ENCODE measurements at places on chromosomes 3 and 15.

GRCh38 chr3:96201463-96201862 is 612.9 kb upstream of the EPHA6 start:
- no peak for DNase-seq

- DNase-seq, result no peak
Measured at GRCh38 chr15:91234759-91235158, 134.7 kb downstream of the SV2B start.

DNA sequence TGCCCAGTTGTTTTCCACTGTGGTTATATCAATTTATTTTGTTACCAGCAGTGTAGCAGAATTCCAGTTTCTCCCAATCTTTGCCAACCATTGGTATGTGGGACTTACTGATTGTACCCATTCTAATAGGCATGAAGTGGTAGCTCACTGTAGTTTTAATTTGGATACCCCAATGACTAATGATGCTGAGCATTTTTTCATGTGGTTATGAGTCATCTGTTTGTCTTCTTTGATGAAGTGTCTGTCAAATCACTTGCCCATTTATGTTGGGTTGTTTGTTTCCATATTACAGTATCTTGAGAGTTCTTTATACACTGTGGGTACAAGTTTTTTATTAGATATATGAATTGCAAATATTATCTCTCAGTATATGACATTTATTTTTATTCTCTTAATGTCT is 644.3 kb downstream of the NR2F2 start:
- DNase-seq, result no peak

- DNase-seq, result no peak
Measured at GRCh38 chr3:22315925-22316324, 564.9 kb upstream of the ZNF385D start.

DNA sequence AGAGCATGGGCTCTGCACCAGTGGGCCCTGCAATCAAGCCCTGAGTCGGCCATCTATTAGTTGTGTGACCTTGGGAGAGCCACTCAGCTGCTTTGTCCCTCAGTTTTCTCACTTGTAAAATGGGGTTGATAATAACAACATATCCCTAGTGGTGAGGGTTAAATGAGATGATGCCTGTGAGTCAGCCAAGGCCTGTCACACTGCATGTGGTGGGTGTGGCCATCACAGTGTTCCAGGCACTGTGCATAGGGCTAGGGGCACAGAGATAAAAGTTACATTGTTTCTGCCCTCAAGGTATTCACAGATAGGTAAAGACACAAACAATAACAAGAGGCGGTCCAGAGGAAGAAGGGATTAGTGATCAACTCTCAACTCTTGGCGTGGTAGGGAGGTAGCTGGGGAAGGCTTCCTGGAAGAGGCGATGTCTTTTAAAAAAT is 19.5 kb downstream of the SMAD6 start:
- DNase-seq, result no peak

GRCh38 chr15:64282701-64283100 is 73.3 kb downstream of the CSNK1G1 start:
- no peak for DNase-seq

DNA sequence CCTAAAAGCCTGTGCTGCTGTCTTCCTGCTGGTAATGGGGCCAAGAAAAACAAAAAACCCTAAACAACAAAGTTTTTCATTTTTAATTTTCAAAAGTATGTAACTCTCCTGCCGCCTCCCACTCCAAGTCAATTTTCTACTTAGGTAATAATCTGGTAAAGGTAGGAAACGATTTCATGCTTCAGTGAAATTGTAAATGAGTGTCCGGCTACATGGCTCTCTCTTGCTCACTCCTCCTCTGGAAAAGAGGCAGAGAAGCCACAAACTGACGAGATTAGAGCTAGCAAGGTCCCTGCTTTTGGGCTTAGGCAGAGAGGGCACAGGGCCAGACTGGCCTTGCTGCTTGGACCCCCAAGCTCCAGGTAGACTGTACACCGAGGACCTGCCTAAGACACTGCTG is 23.5 kb downstream of the KLHL25 start:
- DNase-seq, result no peak

DNA sequence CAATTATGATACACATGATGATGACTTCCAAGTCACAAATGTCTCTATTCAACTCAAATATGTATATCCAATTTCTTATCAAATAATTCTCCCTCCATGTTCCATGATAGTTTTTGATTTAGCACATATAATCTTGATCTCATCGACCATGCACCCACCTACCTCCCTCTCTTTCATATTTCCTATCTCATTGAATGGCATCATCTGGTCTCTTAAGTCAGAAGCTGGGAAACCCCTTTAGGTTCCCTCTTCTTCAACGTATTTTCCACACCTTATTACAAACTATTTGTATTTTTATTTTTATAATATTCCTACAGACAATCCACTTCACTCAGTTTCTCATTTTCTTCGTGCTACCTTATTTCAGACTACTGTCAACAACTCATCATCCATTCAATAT is 56.9 kb upstream of the DPH6 start:
- no peak for DNase-seq

GRCh38 chr15:60854858-60855564 is 374.1 kb downstream of the RORA start:
- DNase-seq, result peak; percentile 38

DNA sequence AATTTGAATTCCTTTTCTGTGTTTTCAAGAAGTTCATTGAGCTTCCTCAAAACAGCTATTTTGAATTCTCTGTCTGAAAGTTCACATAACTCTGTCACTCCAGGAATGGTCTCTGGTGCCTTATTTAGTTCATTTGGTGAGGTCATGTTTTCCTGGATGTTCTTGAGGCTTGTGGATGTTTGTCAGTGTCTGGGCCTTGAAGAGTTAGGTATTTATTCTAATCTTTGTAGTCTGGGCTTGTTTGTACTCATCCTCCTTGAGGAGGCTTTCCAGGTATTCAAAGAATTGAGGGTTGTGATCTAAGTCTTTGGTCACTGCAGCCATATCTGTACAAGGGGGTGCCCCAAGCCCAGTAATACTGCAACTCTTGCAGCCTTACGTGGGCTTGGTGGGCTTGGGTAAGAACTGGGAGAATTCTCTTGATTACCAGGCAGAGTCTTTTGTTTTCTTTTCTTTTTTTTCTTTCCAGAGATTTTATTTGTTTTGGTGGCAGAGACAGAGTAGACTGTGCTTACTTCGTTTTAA is 19.3 kb upstream of the CCNDBP1 start:
- DNase-seq, result no peak

GRCh38 chr3:63613561-63613960 is 38.9 kb upstream of the SNTN start:
- DNase-seq, result peak; percentile 61

DNA sequence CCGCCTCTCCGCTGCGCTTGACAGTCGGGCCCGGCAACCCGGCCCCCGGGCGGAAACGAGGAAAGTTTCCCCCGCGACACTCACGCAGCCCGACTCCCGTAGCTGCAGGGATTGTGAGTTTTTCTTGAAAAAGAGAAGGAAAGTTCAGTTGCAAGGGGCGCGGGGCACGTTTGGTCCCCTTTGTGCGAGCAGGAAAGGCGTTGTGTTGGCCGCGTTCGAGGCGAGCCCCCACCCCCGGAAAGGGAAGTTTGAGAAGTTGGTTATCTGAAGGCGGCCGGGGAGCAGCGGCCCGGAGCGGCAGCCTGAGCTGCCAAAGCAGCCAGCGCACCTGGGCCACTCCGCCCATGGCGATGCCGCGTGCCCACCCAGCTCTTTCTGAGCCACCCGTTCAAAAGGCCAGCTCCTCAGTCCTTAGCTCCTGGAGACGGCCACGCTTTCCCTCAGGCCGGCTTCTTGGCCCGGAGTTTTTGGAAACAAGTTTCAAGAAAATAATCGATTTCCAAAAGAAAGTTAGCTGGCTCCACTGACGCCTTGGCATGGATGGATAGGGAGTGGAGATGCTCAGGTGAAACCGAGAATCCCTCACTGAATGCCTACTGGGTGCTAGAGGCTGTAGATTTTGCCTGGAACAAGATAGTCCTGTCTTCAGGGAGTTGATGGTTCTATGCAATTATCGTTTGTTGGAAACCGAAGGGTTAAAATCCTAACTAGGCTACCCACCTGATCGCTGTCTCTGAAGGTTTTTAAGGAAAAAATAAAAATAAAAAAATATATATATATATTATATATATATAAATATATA is 832 bp downstream of the TGFBR2 start:
- DNase-seq, result peak; percentile 45

GRCh38 chr3:123952844-123953520 is 8.0 kb downstream of the CCDC14 start:
- no peak for DNase-seq

GRCh38 chr3:195886181-195887141 is 21.9 kb downstream of the TNK2 start:
- DNase-seq, result peak; percentile 73

DNA sequence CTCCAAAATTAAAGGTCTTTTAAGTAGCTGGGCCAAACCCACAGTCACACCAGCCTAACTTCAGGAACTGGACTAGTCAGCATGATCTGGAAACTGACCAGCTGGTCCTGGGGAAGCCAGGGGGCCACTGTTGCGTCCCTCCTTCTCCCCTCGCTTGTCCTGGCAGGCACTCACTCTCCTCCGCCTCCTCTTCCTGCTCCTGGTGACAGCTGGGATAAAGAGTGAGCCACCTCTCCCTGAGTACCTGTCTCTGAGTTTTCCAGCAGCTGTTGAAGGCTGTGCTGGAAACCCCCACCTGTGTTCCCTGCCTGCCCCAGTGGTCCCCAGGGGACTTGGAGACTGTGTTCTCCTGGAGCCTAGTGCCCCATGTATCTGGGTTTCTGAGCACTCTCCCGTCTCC is 56.0 kb downstream of the FGD5 start:
- no peak for DNase-seq

GRCh38 chr3:79167651-79168416 is 600.0 kb downstream of the ROBO1 start:
- peak; percentile 95 for DNase-seq

- no peak for DNase-seq
Measured at GRCh38 chr3:480070-480469, 283.5 kb downstream of the CHL1 start.

- peak; percentile 12 for DNase-seq
Measured at GRCh38 chr3:121736112-121736511, 13.4 kb downstream of the GOLGB1 start.

- no peak for DNase-seq
Measured at GRCh38 chr3:177721864-177722785, 524.8 kb upstream of the TBL1XR1 start.

DNA sequence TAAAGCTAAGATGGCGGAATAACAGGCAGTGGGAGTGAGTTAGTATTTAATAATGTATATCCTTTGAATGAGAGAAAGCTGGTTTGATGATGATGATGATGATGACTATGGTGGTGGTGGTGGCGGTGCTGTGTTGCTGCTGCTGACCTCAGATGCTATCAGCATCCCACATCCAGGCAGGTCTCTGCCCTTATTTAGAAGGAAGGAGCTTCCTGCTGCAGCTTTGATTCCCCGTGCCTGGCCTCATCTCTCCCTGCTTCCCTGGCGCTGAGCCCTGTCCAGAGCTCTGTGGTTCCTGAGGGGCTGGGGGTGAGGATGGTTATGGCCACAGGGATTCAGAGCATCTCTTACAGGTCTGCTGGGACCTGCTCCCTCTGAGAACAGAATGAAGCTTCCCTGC is 73.1 kb downstream of the RAB11A start:
- peak; percentile 15 for DNase-seq

DNA sequence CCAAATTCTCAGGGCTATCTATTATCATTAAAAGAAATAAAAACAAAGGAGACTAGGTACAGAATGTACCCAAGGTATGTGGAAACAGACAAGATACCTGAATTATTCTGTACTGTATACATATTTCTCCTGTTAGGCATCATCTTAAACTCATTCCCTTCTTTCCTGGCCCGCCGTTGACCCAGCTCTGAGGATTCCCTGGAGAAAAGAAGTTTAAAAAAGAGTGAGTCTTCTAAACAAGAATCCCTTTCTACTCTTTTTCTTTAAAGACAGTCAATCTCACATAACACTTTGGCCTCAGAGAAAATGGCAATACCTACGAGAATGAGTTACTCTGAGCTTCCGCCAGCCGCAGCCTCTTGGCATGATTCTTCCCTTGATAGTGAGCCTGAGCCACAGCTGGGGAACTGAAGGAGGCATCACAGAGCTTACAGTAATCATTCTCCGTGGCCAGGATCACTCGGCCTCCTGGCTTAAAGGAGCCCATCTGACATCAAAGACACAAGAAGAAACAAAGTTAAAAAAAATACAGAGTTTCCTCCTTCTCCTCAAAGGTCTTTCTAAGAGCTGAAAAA is 44.2 kb downstream of the ZMAT3 start:
- peak; percentile 12 for DNase-seq

DNA sequence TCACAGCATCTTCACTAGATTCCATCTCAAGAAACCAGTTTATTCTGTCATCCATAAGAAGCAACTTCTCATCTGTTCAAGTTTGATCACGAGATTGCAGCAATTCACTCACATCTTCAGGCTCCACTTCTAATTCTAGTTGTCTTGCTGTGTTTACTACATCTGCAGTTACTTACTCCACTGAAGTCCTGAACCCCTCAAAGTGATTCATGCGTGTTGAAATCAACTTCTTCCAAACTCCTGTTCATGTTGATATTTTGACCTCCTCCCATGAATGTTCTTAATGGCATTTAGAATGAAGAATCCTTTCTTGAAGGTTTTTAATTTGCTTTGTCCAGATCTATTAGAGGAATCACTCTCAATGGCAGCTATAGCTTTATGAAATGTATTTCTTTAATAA is 287.6 kb upstream of the TBL1XR1 start:
- DNase-seq, result peak; percentile 61

DNA sequence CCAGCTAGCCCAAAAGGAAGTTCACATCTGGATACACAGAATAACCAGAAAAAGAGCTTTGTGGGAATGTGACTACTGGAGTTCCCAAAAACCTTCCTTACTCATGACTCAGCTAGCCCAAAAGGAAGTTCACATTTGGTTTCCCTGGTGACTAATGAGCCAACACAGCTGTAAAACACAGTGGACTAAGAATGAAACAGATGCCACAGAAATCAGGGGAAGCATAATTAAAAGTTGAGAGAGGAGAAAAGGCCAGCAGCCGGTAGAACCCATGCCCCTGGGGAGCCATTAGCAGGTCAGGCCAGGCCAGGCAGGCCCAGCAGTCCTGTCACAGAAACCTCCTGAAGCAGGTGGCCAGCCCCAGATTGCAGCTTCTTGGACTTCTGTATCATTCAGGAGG is 130.3 kb downstream of the GHSR start:
- DNase-seq, result peak; percentile 93

GRCh38 chr3:43699864-43700263 is 9.1 kb downstream of the ABHD5 start:
- DNase-seq, result no peak

GRCh38 chr3:20023623-20024405 is 11.8 kb upstream of the PP2D1 start:
- DNase-seq, result no peak

GRCh38 chr3:16476636-16477035 is 36.9 kb downstream of the RFTN1 start:
- DNase-seq, result peak; percentile 98

- no peak for DNase-seq
Measured at GRCh38 chr15:69729167-69729748, 276.6 kb downstream of the RPLP1 start.

Data from fibroblast of skin of right quadriceps (primary cell).